Putamen (tissue), 1 donor: ENCODE measurements at places on chromosomes 4 and X.

GRCh38 chr4:173289353-173289727, 44.8 kb downstream of the HMGB2 start:
- no peak for DNase-seq

DNA sequence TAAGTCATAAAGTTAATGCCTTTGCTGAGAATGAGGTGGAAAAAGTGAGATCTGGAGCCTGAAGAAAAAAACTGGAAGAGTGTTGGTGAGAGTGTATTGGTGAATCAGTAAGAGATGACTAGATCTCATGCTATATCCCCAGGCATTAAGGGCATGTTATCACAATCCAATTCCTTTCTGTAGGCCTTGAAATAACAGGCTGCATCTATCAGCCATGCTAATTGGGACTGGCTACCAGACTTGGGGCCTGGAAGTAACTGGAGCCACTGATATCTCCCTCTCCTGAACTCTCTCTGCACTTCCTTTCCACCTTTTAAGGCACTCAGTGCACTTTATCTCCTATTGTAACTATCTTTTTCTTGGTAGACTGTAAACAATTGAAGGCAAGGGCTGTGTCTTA, 88.8 kb upstream of the HPRT1 start:
- no peak for DNase-seq

GRCh38 chr4:95560774-95561173, 12.0 kb upstream of the UNC5C start:
- no peak for DNase-seq

- DNase-seq: peak; percentile 22
Observed at GRCh38 chrX:140664939-140665338, 44.6 kb upstream of the LINC00632 start.

DNA sequence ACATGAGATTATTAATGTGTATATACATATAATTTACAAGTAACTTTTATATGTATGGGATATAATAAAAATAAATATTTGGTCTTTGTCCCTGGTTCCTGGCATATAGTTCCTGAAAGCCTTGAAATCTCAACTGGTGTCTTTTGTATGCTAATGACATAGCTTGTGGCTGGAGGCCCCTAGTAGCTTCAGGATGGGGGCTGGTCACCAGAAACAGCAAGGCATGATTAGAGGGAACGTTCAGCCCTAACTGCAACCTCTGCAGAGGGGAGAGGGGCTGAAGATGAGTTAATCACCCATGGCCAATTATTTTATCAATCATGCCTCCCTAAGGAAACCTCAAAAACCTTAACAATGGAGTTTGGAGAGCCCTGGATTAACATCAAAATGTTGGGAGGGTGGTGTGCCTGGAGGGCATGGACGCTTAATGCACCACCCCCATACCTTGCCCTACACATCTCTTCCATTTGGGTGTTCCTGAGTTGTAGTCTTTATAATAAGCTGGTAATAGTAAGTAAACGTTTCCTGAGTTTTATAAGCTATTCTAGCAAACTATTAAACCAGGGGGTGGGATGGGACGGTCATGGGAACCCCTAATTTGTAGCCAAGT, 21.3 kb downstream of the PIN4 start:
- no peak for DNase-seq
